ENCODE measurements at places on chromosomes 1 and 21. TPM values are rescaled to one million over a fixed set of nuclear protein-coding genes. Genes with fewer than 3 reads are reported as not detected.

The UTS2 gene
- not detected for total RNA-seq

DNA sequence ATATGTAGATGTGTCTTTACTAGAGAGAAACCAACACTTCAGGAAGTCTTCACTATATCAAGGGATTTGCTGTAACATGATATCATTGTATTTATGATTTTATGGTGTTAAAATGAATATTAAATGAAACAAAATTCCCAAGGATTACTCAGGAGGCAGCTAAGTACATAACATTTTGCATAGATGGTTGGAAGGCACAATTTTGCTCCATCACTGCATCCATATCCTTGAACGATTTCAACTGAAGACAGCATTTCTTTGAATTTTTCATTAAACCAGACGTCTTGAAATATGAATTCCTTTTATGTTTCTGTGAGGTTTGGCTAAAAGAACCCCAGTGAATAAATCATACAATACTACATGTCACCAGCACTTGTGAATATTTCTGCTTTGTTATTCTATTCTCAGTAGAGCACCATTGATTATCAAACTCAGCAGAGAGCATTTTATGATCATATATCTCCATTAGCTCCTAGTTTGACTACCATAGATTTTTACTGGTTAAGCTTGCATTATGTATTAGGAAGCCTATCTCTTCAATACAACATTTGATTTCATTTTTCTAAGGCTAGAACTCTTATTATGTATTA, 37.3 kb downstream of the SPATA17 start:
- DNase-seq, result no peak

- no peak for DNase-seq
These were observed 134.0 kb downstream of the HIVEP3 start for GRCh38 chr1:41784531-41785274.

DNA sequence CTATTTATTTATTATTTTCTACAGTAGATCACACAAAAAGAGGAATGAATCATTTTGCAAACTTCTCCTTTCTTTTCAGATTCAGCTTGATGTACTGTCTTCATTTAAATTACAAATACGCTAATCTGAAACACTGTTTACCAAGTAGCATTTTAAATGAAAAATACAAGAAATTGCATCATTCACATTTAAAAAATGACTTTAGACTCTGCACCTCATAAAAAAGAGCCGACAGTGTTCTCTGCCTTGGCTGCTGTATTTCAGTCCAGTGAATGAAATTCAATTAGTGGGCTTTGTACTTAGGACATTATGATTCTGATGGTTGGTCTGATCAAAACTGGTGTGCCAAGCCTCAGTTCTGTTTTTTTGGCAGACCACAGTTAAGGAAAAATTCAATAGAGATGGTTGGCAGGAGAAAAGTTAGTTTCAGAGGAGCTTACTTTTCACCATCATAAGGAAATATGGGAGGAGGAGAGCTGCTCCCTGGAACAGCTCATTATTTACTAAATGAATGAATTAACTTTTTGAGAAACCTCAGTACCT, 222.4 kb upstream of the ESRRG start:
- DNase-seq, result no peak

DNA sequence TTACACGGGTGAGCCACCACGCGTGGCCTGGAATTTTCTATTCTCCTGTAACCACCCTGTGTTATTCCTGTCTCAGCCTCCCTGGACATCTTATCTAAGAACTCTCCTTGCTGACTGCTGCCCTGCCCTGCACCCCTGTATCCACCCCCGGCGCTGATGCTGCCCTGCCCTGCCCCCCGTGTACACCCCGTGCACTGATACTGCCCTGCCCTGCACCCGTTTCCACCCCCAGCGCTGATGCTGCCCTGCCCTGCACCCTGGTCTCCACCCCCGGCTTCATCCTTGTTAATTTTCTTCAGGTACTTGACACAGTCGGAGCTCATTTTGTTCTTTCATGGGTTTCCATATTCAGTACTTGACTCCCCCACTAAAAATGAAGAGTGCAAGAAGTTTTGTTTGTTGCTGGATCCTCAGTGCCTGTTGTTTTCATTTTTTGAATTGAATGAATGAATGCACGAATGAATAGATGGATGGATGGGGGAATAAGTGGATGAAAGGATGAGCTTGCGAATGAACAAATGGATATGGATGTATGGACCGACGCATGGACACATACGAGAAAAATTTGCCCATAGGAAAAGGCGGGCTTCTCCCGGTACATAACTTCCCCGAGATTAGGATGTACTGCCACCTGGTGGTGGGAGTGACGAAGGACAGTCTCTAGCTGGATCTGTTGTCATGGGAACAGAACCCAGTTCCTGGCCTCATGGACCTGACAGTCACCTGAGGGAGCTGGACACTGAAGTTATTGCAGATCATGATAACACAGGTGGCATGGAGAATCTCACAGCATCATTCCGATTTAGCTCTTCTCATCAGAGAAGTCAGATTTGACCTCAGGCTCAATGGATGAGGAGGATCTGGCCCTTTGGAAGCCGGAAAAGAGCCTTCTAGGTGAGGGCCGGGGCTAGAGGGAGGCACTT, 14.9 kb downstream of the AADACL4 start:
- DNase-seq, result peak; percentile 21

DNA sequence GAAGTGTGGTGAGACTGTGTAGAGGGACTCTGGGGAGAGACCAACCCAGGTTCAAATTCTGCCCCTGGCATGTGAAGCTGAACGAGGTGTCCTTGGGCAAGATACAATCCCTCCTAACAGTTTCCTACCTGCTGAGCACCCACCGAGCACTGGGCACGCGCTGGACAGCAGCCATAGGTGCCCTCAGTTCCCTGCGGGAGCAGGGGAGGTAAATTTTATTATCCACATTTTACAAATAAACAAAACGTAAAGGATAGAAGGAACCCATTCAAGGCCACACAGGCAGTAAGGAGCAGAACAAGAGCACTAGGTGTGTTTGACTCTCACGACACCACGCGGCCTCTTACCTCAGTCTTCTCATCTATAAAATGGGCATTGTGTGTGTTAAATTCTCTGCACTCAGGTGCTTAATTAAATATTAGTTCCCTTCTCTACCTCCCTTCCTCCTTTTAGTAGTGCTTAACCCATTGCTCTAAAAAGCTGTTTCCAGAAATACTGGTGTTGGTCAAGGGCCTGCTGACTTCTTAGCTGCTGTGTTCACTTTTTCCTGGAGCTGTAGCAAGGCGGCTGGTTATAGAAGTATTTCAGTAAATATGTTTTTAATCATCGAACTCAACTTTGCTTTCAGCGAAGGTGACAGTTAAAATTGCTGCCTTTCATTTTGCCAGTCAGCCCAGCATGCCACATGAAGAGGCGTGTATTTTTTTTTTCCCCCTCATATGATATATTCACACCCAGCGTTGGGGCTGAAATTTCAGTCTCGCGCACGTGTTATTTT, 41.6 kb downstream of the PGBD5 start:
- no peak for DNase-seq

The EFNA1 gene
- total RNA-seq, result 15.4 TPM

The C4BPB gene
- 0.54 TPM for total RNA-seq

The DMRTA2 gene
- 0.28 TPM for total RNA-seq

DNA sequence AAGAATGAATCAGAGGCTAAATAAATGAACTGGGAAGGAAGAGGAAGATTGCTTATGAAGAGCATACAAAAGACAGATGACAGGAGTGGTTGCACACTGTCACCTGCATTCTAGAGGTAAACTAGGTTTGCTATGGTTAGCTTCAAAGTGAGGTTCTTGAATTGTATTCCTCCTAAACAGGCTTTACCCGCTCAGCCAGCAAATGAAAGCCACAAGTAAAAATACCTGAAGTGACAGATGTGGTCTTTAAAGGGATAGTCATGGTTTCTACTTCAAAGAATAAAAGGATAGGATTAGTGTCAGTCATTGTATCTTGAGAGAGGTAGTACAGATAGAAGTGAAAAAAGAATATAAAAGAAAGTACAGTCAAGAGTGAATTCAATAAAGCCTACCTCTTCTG, 32.4 kb upstream of the PRDX6 start:
- DNase-seq, result no peak

The GPR161 gene
- total RNA-seq, result 11.6 TPM

GRCh38 chr1:101452825-101453224, 216.0 kb downstream of the S1PR1 start:
- no peak for DNase-seq

GRCh38 chr1:3981261-3981660, 81.2 kb upstream of the C1orf174 start:
- DNase-seq, result no peak

DNA sequence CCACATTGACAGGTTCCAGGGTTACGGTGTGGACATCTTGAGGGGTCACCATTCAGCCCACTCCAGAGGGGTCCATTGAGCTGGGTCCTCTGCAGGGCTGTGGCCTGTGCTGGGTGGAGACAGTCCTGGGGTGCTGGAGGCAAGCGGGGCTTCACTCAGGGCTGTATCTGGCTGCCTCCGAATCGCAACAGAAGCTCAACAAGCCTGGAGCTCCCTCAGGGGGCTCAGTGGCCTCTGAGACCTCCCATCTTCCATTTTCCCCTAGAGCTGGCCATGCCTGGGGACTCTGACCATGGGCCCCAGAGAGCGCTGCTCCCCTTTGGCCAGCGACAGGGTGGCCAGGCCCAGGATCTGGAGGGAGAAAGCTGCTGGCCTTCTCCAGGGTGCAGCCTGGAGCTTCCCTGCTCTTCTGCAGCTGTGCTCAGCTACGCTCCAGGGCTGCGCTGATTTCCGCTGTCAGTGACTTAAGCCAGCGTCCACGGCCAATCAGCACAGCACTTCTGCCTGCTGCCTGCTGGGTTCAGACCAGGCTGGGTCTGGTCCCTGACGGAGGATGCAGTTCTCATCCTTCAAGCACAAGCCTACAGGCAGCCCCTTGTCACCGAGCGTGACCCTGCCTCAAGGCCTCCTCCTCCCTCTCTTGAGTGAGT, 45.0 kb upstream of the ADARB1 start:
- DNase-seq, result no peak

The IFI44 gene
- total RNA-seq, result 34.9 TPM

GRCh38 chr1:42768172-42768571, 1.1 kb downstream of the C1orf50 start:
- DNase-seq, result no peak

GRCh38 chr1:230574502-230574901, 67.8 kb upstream of the COG2 start:
- DNase-seq, result no peak

DNA sequence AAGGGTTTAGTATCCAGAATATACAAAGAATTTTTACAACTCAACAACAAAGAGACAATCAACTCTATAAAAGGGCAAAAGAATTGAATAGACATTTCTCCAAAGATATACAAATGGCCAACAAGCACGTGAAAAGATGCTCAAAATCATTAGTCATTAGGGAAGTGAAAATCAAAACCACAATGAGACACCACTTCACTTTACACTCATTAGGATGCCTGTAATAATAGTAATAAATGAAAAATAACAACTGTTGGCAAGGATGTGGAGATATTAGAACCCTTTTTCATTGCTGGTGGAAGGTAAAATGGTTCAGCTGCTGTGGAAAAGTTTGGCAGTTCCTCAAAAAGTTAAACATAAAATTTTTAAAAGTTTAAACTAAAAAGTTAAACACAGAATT, 7.0 kb upstream of the ABCD3 start:
- DNase-seq, result no peak

The PTPRC gene
- total RNA-seq, result 27.1 TPM

DNA sequence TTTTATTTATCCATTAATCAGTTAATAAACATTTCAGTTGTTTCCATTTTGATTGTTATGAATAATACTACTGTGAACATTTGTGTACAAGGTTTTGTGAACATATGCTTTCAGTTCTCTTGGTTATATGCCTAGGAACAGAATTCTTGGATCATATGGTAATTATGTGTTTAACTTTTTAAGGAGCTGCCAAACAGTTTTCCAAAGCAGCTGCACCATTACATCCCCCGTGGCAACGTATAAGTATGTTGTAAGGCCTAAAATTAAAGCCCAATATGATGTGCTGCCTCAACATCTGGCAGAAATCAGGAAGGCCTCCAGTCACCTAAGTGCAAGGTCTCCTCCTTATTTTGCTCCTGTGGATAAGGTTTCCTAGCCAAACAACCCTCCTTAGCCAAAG, 235.6 kb upstream of the CACYBP start:
- DNase-seq, result no peak

DNA sequence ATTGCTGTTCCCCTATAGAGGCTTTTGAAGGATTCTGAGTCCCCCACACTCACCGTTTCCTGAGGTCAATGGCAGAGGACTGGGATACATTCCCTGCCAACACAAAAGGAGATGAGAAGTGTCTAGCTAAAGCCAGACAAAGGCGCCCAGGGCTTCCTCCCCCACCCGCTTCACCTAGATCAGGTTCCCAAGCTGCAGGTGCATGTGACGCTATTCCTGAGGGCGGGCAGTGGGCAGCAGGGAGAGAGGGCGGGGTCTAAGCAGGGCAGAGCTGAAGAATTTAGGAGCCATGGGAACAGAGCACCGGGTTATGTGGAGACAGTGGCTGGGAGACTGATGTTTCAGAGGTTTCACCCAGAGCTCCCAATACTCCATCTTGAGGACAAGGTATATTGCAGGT, 6.0 kb upstream of the ARHGEF2 start:
- no peak for DNase-seq

DNA sequence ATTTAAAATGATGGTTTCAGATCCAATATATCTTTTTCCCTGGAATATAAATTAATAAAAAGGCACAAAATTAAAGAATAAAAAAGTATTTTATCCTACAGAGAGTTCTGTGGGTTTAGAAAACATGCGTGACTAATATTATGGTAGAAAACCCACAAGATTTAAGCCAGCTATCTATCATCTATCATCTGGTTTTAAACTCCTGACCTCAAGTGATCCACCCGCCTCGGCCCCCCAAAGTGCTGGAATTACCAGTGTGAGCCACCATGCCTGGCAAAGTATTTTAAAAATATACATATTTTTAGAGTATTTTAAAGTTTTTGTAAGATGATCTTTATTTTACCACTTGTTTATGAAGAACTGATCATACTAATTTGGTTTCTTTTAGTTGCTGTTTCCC, 79.5 kb downstream of the NRIP1 start:
- DNase-seq, result no peak

DNA sequence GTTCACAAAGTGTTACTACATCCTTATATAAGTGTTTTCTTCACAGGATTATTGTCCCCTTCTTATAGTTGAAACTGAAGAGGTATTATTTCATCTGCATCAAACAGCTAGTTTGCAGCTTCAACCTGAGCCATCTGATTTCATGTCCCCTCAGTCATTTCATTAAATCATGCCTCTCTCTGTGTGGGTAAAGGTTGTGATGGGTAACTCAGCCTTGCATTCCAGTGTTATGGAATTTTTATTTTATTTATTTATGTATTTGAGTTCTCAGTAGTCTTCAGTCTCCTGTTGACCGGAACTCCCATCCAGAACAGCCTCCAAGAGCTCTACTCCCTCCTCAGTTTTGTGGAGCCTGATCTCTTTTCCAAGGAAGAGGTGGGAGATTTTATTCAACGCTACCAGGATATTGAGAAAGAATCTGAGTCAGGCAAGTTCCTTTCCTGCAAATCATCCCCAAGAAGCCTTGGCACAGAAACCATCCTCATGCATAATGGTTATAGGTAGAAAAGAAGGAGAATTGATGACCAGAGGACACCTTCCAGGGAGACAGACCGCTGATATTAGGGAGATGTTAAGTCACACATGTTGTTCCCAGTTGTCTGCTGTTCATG, 21.8 kb downstream of the CHD1L start:
- no peak for DNase-seq

GRCh38 chr1:165415068-165415467, 29.9 kb downstream of the RXRG start:
- DNase-seq, result no peak

The KCNA3 gene
- 3.9 TPM for total RNA-seq

- peak; percentile 21 for DNase-seq
These were observed 764.8 kb downstream of the ADGRL2 start for GRCh38 chr1:82565546-82565945.

GRCh38 chr1:62436039-62436465, 797 bp upstream of the USP1 start:
- no peak for DNase-seq

The RGS4 gene
- total RNA-seq, result 32.6 TPM

The F13B gene
- total RNA-seq, result not detected
